ENCODE measurements at places on chromosomes 5 and 9.

DNA sequence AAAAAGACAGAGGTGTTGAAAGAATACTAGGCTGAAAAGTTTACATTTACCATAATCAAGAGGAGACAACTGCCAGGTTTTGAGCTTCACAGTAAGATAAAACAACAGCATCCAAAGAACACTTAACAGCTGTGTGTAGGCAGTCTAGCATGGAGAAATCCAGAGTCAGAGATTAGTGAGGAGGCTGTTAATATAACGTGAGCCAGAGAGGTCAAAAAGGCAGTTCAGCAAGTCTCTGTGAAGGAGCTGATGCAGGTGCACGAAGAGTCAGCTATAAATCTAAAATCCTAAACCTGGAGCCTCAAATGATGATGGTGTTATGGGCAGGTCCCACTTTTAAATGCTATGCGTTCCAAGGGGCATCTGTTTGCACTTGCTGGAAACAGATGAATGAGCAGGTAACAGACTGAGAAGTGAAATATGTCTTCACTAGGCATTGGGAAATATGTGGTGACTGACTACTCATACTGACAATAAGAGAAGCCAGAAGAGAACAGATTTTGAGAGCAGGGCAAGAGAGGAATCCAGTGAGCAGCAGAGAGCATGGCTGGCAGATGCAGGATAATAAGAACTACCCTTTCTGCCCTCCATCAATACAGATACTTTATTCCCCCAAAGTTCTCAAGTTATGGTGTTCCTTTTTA lies 8.7 kb downstream of the APTX start:
- no peak for DNase-seq

DNA sequence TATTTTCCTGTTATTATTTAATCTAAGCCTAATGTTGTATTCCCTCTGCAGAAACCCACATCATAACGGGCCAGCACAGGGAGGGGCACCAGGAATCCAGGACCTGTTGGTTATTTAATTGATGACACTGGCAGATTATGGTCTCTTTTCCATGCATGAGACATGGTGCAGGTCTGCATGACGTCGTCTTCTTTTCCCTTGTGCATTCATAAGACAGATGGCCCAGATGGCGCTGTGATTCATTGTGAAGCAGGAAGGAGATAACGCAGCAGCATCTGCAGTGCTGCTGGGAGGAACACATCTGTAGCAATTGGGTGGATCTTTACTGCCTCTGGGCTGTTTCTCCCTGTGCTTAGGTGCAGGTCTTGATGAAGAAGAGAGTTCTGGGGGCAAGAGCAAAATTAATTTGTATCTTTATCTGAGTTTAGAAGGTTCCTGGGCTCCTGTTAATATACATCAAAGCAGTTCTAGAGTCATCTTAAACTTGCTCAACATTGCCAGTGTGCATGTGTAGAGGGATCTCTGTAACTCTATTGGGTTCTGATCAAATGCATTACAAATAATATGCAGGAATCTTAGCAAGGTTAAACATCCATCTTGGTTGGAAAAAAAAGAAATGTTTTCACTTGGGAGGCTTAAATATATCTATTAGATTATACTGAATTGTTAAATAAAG lies 176.1 kb downstream of the PCSK1 start:
- no peak for DNase-seq

- no peak for DNase-seq
These were observed 48.2 kb downstream of the DAB2IP start for GRCh38 chr9:121699571-121700164.

GRCh38 chr9:78856781-78857180 lies 559.9 kb downstream of the PSAT1 start:
- no peak for DNase-seq

DNA sequence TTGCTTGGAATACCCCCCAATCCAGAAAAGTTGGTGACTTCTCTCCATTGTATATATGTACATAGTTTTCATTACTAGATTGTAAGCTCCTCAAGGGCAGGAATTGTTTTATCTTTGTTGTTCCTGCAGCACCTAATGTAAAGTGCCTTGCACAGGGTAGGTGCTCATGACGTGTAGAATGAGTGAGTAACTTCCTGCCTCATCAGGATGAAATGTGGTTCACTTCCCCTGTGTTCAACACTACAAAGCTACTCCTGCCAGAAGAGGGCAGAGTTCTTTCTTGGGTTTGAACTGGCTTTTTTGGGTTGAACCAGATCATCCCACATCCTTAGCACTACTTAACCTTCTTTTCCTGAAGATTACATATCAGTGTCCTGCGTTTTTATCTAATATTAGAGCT lies 23.9 kb downstream of the GTF3C4 start:
- no peak for DNase-seq

GRCh38 chr9:136545965-136546696 lies at the start of gene NOTCH1:
Gene NOTCH1 (minus strand): TSS chr9:136546048. CDS start chr9:136545786, 262 bp downstream.
- no peak for DNase-seq

- no peak for DNase-seq
These were observed 69.9 kb downstream of the CRB2 start for GRCh38 chr9:123425836-123426365.

DNA sequence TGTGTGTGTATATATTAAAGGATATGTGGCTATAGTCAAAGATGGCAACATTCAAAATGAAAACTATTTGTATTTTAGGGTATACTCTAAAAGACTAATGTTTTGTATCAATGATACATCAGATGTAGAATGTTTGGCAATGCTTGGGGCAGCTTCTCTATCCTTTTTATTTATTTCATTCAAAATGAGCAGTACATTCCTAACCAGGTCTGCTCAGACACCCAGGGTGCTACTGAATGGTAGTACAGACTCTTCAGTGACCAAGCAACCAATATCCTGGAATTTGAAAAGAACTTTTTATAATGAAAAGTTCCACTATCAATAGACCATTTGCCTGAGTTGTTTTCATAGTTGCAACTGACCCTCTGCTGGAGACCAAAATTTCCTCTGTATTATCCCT lies 23.9 kb downstream of the MEGF9 start:
- no peak for DNase-seq

GRCh38 chr5:93008502-93009207 lies 572.4 kb downstream of the NR2F1-AS1 start:
- DNase-seq: no peak

DNA sequence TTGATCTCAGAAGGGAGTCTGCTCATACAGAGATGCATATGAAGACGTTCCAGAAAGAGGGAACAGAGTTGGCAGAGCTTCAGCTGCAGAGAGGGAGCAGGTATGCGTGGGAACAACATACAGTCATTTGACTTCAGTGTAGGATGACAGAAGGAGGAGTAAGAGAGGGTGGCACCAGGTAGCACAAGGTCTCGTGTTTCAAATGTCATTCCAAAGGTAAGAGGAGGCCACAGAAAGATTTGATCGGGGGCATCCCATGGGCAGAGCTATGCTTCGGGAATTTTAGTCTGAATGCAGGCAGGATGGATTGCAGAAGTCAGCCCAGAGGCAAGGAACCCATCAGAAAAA lies 367.1 kb downstream of the CDK5RAP2 start:
- DNase-seq: no peak

DNA sequence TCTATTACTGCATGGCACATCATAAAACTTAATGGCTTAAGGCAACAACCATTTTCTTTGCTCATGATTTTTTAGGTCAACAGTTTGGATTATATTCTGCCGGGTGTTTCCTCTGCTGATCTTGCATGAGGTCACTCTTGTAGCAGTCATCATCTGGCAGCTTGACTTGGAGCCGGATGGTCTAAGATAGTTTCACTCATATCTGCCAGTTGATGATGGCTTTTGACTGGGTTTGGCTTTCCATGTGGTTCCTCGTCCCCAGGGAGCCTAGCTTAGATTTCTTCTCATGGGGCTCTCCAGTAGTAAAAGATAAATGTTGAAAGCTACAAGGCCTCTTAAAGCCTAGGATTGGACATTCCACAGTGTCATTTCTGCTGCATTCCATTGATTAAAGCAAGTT lies 27.4 kb downstream of the LNPEP start:
- no peak for DNase-seq

DNA sequence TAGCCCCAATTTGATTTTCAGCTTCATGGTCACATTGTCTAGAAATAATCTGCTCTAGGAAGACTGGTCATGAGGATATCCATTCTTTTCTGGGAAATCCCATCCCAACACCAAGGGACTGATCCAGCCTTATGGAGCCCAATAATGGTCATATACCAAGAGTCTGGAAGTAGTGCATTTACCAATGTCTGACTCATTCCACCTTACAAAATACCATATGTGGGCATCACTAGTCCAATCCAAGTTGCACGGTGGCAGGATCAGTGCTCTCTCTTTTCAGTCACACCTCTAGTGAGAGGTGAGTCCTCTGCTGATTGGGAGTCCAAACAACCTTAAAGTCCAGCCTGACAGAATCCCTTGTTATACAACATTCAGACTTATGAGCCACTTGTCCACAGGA lies 73.7 kb downstream of the FEM1C start:
- DNase-seq: no peak

- DNase-seq: no peak
These were observed 12.7 kb upstream of the SLC36A1 start for GRCh38 chr5:151434570-151435237.

GRCh38 chr9:99430301-99430700 lies 208.2 kb downstream of the SEC61B start:
- DNase-seq: no peak

- no peak for DNase-seq
These were observed 126.9 kb downstream of the PAPPA start for GRCh38 chr9:116280529-116280928.

Data from cortex of kidney (tissue), 1 donor.